ENCODE measurements at places on chromosomes 6 and 20.

DNA sequence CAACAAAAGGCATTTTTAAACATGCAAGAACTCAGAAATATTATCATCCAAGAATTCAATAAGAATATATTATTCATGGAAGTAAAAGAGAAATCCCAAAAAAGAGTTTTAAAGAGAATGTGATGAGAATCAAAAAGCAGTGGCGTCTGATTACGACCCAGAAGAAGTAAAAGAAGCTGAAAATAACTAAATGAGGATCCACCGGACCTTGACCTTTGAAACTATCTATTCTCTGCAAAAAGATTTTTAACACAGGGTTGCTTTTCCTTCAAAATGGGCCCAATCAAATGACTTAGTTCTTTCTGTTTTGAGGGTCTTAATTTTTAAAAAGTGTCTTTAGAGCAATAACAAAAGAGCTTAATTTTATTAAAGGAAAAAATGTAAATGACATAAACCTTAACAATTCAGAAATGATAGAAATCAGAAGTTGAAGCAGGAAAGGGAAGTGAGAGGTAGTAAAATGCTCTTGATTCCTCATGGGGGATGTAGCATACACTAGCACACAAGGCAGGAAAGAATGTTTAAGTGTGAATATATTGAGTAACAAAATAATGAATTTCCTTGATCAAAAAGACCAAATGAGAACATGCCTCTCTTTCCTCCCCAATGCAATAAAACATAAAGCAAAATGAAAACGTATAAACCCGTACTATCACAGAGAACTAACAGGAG lies 223.1 kb upstream of the PRDM1 start:
- no peak for DNase-seq

GRCh38 chr6:14440940-14441781 lies 323.6 kb downstream of the CD83 start:
- DNase-seq = no peak

GRCh38 chr20:11331096-11331495 lies 586.6 kb upstream of the BTBD3 start:
- no peak for DNase-seq

DNA sequence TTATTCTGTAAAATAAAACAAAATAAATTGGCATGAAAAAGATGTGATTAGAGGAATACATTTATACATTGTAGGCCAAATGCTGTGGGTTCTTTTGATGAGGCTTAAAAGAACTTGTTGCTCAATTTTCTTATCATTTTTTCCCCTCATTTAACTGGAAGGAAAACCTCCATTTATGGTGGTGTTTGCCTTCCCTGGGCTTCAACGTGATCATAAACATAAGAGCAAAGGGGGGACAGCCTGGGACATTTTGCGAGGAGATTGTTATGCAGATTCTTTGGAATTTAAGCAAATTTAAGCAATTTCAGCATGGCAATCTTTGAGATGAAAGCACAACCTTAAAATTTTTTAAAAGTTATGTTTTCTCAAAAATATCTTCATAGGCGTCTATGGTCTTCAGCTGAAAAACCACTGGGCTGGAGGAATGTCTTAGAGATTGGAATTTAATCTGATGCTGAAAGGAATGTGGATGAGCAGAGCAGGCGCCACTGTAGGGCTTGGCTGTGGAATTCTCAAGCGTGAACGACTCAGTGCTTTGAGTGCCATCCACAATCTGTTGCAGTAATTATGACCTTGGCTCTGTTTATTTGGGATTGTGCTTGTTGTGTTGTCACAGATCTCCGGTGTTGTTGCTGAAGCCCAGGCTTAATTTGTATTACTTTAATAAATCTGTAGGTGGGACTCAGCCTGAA lies 149.4 kb upstream of the MLIP start:
- no peak for DNase-seq

- no peak for DNase-seq
These were observed 268.4 kb downstream of the ADGRG6 start for GRCh38 chr6:142570221-142570671.

GRCh38 chr20:37801921-37802320 lies 101.0 kb upstream of the VSTM2L start:
- no peak for DNase-seq

GRCh38 chr6:107056796-107057195 lies 28.8 kb downstream of the MTRES1 start:
- DNase-seq = no peak

DNA sequence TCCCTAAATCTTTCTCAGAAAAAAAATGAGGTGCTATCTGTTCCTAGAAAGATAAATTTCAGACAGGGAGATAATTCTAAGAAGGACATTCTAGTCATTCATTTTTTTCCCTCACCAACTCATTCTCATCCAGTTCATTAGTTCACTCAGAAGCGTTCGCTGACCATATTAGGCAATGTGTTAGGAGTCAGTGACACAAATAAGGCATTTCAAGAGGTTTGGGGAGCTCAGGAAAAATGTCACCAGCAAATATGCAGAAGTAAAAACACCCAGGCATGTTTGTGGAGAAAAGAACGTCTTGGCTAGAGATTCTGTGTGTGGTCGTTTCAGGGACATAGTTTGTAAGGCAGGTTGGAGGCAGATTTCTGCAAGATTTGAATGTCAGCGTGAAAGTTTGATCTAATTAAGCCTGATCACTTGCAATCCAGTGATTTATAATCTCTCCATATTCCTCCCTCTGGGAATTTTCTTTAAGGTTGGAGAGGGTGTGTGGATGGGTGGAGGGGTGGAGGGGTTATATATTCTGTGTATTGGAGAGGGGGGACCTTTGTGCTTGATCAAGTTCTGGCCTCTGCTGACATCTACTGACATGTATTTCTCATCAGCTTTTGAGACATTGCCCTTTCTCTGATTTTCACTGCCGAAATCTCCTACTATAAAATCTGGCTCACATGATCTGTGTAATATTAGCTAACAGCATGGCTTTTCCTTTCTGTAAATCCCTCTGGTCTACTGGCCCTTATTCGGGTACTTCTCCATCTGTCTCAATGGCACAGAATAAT lies 3.6 kb downstream of the MYCT1 start:
- no peak for DNase-seq

DNA sequence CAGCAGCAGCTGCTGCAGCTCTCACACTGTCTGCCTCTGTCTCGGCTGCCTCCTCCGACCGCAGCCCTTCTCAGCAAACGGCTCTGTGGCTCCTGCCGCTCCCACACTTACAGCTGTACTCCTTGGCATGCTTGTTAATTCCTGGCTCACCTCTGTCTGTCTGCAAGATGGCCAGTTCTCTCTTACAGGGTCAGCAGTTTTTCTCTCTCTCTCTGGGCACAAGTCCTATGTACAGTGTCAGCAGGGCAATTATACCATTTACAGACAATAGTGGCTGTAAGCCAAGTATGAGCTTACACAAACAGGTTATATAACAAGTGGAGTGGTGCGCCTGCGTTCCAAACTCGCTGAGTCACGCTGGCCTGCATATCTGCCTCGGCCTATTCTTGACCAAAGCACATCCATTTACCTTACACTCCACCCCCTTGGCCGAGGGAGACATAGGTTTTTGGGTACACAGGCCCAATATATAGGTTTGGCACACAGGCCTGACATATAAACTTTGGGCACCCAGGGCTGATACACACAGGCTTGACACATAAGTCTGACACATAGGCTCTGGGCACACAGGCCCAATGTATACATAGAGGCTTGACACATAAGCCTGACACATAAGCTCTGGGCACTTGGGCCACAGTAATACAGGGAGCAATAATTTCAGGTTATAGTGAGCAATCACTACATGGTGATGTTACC lies 4.4 kb downstream of the ZKSCAN3 start:
- no peak for DNase-seq

GRCh38 chr20:48065833-48066232 lies 280.6 kb upstream of the SULF2 start:
- DNase-seq = no peak

DNA sequence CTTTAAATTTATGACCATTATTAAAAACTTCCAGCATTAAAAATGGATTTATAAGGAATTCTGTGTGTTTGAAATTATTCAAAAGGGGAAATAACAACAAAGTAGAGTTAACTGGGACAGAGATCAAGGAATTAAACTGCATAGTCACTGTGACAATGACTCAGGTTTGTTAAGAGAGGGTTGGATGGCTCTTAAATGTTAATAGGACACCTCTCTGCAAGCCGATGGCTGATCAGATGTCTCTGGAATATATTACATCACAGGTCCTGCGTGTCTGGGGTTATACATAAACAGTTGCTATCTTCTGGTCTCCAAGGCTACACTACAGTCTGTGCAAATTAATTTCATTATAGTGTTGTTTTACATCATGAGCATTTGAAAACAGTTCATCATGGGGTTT lies 574.3 kb downstream of the COL12A1 start:
- no peak for DNase-seq

DNA sequence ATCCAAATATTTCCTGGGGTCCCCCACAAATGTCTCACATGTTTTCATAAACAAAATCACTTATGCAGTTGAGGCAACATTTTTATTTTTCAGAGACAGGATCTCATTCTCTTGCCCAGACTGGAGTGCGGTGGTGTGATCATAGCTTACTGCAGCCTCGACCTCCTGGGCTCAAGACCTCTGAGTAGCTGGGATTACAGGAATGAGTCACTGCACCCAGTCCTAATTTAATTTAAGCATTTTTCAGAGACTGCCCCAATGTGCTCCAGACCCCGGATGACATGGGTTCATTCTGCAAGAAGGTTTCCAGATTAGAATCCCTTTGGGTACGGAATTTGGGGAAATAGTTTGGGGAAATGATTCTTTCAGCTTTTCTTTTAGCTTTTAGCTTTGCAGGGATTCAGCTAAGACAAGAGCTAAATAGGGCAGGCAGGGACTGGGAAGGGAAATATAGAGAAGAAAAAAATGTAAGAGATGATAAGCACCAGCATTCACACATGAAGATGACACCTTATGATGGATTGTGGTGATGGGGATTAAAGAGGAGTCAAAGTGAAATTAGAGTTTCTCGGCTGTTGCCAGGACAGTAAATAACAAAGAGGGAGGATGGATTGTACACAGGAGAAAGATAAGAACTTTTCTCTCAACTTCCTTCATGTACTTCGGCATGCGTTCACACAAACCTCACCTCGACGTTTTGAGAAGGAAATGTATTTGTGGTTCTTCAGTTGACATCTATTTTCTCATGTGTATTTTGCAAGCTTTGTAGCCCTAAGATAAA lies 169.4 kb upstream of the TAB2 start:
- no peak for DNase-seq

DNA sequence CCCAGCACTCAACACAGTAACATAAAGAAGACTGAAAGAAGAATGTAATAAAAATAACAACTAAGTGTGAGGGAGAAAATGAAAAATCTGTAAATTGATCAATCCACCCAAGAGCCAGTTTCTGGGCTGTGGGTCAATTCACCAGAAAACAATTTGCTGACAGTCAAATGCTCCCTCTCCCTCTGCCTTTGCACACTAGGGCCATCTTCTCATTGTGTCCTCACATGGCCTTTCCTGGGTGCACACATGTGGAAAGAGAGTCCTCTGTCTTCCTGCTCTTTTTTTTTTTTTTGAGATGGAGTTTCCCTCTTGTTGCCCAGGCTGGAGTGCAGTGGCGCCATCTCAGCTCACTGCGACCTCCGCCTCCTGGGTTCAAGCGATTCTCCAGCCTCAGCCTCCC lies 53.9 kb upstream of the PRND start:
- DNase-seq = no peak

GRCh38 chr20:45722047-45722446 lies at the start of gene SPINT4:
Gene SPINT4 (plus strand): TSS chr20:45722347. CDS start chr20:45722368, 21 bp downstream.
- DNase-seq = no peak

DNA sequence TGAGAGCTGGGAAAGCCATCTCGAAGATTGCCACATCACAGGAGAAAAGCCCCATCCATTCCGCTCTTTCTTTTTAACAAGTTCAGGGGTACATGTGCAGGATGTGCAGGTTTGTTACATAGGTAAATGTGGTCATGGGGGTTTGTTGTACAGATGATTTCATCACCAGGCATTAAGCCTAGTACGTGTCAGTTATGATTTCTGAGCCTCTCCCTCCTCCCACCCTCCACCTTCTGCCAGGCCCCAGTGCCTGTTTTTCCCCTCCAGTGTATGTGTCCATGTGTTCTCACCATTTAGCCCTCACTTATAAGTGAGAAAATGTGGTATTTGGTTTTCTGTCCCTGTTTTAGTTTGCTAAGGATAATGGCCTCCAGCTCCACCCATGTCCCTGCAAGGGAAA lies 566.5 kb upstream of the AGPAT4 start:
- DNase-seq = no peak

GRCh38 chr6:127844529-127844928 lies 56.3 kb downstream of the THEMIS start:
- DNase-seq = no peak

- DNase-seq = peak; percentile 51
These were observed 10.6 kb downstream of the CTCFL start for GRCh38 chr20:57514273-57514751.

DNA sequence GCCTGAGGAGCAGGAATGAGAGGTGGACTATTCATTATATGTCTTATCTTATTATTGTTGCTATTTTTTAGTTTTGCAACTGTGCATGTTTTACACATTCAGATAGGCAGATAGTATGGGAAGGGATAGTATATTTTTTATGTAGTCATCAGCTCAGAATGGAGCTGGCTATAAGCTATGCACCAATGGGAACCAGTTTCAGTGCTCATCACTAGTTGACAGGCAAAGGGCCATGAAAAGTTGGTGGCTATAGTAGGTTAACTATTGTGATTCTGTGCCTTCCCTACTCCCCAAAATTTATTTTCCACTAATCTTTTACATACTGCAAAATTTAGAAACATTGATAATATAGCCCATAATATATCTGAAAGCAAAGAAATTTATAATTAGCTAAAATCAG lies 5.3 kb upstream of the UBD start:
- no peak for DNase-seq

- no peak for DNase-seq
These were observed 400 bp upstream of the SMAP1 start for GRCh38 chr6:70667256-70667710.

DNA sequence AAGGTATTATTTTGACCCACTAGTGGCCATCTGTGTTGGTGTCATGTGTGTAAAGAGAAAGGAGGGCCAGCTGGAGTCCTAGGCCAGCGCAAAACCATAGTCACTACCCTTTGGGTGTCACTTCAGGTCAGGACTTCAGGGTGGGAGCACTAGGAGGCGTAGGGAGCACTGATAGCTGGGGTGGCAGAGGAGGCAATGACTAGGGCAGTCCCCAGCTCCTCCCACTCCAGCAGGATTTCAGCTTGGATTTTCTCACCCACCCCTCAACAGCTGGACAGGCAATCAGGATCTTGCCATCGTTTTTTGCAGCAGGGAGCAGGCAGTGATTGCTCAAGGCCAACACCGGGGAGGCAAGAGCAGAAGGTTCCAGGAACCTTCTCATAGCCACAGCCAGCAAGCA lies 4.2 kb upstream of the HLA-DOA start:
- no peak for DNase-seq

GRCh38 chr20:35828916-35829315 lies 57.1 kb downstream of the PHF20 start:
- no peak for DNase-seq

DNA sequence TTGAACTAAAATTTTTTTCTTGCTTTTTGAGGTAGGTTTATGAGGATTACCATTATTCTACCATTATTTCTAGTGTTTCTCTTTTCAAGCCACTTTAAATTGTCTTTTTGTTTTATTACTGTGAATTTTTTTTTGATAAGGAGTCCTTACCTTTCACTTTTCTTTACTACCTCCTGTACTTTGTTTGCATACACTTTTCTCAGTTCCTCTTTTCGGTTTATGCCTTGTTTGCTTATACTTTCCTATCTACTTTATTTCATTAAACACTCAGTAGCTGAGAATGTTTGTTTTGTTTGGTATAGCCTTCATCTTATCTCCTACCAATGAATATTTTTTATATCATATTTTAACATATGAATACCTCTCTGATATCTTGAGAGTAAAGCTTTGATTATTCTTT lies 147.9 kb downstream of the TFAP2B start:
- DNase-seq = no peak
